Stimulated activated CD8-positive, alpha-beta memory T cell treated with anti-CD3 and anti-CD28 coated beads, Interleukin-4, amount 100 ng/mL, for 4 hours (primary cell): ENCODE measurements at places on chromosomes 16 and 17.

GRCh38 chr17:51120357-51120738, 320 bp downstream of the SPAG9 start:
- DNase-seq, result peak; percentile 18

DNA sequence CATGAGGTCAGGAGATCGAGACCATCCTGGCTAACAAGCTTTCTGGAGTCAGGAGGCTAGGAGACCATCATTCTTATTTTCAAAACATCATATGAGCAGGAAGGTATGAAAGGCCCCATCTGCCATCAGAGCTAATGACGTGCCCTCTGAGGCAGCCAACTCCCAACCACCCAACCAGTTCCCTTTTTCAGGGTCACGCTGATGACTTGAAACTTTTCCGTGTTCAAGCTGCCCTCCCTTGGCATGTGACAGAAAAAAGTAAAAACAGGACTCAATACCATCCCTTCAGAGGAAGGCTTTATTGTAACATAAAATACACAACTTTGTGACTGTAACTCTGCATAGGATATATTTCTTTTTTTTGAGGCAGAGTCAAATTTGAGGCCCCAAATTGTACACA, 4.6 kb upstream of the GHDC start:
- DNase-seq, result no peak

DNA sequence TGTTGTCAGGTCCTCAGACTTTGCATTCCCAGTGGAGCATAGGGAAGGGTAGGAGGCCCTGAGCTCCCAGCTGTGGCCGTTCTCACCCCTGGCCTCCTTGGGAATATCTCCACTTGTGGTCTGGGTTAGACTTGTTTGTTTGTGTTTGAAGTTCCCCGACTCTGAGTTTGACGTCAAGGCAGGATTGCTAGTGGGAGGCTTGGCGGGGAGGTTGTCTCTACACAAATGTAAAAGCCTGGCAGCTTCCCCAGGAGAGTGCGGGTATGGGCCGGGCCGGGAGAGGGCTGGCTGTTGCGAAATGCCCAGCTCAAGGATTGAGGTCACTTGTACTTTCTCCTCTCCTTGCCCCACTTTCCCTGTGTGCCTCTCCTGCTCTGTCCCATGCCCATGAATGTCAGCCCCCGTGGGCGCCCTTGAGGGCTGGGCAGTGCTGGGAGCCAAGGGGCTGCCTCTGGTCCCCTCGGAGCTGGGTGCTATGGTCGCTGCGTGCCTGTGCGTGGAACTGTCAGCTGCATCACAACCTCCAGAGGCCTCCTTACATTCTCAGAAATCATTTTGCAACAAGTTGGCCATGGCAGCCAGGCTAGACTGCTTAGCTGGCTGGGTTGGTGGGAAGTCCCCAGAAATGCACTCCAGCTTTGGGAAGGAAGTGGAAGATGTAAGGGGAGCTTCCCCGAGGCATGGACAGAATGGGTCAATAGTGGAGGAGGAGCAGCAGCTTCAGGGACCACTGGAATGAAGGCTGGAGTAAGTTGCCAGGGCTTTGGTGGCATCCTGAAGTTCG, 84.3 kb downstream of the KSR1 start:
- DNase-seq, result no peak

DNA sequence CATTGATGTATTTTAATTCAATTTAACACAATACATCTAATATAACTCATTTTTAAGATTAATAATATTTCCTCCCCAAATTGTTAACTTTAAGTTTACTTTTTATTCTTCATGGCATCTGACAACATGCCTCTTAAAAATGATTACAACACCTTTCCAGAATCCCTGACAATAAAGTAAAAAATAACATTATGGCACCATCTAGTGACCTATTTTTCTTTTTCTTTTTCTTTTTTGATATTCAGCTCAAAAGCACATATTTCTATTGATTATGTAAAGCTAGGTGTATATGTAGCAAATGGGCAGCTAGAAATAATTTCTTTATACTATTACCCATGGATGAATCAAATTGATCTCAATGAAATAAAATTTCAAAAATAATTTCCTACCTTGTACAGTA, 834.3 kb upstream of the CDH8 start:
- no peak for DNase-seq

GRCh38 chr17:45307290-45308015, 9.4 kb downstream of the MAP3K14 start:
- DNase-seq, result no peak

- DNase-seq, result no peak
Measured at GRCh38 chr17:72599891-72600290, 479.1 kb downstream of the SOX9 start.

DNA sequence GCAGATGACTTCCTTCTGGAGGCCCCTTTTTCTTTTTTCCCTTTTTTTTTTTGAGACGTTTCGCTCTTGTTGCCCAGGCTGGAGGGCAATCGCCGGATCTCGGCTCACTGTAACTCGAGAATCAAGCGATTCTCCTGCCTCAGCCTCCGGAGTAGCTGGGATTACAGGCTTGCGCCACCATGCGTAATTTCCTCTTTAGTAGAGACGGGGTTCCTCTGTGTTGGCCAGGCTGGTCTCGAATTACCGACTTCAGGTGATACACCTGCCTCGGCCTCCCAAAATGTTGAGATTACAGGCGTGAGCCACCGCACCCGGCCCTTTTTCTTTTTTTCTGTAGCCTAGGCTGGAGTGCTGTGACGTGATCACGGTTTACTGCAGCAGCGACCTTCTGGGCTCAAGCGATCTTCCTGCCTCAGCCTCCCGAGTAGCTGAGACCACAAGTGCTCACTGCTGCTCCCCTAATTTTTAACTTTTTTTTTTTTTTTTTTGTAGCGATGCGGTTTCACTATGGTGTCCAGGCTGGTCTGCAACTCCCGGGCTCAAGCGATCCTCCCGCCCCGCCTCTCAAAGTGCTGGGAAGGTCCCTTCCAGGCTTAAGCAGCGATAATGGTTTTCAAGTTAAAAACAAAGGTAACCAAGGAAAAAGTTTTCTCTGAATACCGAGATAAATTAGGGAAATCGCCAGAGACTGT, 956 bp upstream of the IST1 start:
- DNase-seq, result no peak

- no peak for DNase-seq
Measured at GRCh38 chr16:88634994-88635670, 3.2 kb upstream of the IL17C start.

DNA sequence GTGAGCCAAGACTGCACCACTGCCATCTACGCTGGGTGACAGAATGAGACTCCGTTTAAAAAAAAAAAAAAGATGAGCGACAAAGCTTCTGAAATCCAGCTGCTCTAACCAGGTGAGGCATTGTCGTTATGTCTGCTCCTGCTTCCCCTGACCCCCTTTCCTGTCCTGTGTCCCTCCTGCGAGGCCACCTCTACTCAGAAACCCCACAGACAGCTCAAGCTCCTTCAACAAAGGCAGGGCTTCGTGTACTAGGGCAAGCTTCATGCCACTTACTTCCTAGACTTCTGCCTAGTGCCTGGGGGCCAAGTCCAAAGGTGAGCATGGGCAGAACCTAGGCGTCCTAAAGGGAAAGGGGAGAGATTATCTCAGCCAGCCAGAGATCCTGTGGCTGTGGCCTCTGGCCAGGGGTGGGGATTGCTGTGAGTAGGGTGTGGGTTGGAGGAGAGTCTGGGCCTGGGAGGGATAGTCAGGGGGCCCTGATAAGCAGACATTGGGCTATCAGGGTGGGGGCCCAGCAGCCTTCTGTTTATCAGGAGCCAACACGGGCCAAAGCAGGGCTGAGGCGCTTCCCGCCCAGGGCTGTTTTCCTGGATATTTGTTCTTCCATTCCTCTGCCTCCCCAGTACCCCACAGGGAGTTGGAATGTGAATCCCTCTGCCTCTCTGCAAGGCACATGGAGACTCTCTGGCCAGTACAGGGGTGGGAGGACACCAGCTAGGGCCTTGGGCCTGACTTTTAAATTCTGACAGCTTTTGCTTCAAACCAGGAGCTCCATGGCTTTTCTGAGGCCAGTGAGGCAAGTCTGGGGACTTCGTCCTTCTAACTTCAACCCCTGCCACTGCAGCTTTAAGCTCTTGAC, 10.4 kb downstream of the ERAL1 start:
- DNase-seq, result no peak

GRCh38 chr16:2054543-2055245, 6.9 kb downstream of the TSC2 start:
- no peak for DNase-seq

GRCh38 chr16:81350306-81350615, 35.5 kb downstream of the GAN start:
- no peak for DNase-seq
